ENCODE measurements at places on chromosomes 4 and X.

GRCh38 chrX:5876984-5877596 is 351.6 kb downstream of the NLGN4X start:
- no peak for DNase-seq

- no peak for DNase-seq
Observed at GRCh38 chr4:1834047-1834775, 21.7 kb downstream of the LETM1 start.

DNA sequence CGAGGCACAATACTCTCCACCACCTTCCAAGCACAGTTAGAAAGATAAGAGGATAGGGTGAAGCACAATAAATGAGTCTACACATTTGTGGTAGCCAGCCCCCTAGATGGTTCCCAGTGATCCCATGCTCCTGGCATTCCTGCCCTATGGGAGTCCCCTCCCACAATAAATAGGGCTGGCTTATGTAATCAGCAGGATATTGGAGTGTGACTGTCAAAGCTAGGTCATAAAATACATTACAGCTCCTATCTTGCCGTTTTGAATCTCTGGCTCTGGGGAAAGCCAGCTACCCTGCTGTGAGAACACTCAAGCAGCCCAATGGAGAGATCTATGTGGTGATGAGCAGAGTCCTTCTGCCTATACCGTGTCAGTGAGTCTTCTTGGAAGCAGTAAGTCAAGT is 198.7 kb upstream of the NOCT start:
- no peak for DNase-seq

GRCh38 chr4:155837203-155837796 is 28.8 kb downstream of the ASIC5 start:
- DNase-seq = no peak

- DNase-seq = no peak
Observed at GRCh38 chr4:10741961-10742699, 57.6 kb upstream of the CLNK start.

- DNase-seq = no peak
Observed at GRCh38 chr4:189832528-189832927, 108.1 kb upstream of the FRG1 start.

GRCh38 chrX:28854637-28855036 is 267.4 kb downstream of the IL1RAPL1 start:
- no peak for DNase-seq

DNA sequence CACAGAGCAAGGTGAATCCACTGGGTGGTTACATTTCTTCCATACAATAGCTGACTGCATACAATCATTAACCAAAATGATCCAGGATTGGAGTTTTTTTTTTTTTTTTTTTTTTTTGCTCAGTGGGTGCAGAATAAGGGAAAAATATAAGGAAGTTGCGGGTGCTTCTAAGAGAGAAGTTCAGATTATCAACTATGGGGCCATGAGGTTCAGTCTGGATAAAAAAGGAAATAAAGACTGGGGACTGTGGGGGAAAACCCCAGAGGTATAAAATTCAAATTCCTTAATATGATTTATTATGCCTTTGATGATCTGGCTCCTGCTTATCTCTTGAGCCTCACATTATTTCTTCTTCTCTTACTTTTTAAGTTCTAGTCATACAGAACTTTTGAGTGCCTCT is 5.9 kb upstream of the EIF1AX start:
- DNase-seq = no peak

DNA sequence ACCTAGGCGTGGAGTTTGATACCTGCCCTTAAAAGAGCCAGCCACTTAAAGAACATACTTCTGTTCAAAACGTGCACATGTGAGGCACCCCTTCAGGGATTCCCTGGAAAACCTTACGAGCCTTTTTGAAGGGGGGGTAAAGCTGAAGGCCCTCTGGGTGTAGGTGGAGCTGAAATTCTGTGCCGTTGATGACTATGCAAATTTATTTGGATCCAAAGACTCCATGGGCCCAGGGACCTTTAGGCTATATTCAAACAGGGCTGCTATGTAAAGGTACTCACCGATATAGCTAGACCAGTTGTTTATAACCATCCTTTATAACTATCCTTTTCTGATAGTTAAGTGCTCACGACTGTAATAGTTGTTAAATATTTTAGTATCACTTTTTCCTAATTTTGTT is 40.3 kb upstream of the NFXL1 start:
- no peak for DNase-seq

Measured in mesenteric fat pad (tissue), 1 donor.